ENCODE measurements at places on chromosomes 12 and 14.

- DNase-seq, result no peak
Measured at GRCh38 chr14:101477648-101478047, 83.6 kb upstream of the DIO3 start.

GRCh38 chr14:89618811-89619551 is 201.9 kb upstream of the FOXN3 start:
- DNase-seq, result no peak

DNA sequence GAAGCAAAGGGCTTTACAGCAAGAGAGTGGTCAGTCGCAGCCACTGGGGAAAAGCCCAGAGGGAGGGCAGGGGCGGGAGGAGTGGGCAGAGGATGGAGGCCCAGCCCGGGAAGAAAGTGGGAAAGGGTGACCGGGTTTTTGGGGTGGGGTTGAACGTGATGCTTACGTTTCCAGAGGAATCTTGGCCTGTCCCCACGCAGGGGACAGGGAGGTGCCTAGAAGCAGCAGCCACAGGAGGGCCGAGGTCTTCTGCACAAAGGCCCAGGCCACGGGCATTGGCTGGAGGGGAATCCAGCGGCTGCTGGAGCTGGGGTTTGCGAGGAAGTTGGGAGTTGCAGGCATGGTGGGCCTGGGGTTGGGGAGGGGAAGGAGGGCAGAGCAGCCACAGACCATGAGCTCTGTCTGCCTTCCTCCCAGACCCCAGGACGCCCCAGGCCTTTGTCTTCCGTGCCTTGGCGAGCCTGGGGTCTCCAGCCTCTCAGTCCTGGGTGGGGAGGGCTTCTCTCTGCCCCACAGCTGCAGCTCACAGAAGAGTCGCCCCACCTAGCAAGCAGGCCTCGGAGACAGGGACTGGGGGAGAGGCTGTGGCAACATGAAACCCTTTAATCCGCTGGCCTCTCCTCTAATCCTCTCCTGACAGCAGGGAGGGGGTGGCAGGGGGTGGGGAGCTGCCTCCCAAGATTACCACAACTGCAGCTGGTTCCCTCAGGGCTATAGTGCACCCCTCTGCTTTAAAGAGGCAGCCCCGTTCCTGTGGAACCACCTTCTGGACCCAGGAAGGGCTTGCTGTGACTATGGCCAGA is at the start of gene CACNA2D4:
TSS of gene CACNA2D4 (minus strand) at position 572 of the 803 bp plus-strand sequence. CDS start at position 393, 179 bp downstream.
- no peak for DNase-seq

DNA sequence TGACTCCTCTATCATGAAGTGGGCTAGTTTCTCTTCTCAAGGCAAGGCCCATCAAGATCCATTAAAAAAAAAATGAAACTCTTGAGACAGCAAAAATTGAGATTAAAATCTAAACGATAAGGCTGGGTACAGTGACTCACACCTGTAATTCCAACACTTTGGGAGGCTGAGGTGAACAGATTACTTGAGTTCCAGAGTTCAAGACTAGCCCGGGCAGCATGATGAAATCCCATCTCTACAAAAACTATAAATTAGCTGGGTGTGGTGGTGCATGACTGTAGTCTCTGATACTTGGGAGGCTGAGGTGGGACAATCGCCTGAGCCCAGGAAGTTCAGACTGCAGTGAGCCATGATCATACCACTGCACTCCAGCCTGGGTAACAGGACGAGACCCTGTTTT is 226.5 kb upstream of the SOX5 start:
- no peak for DNase-seq

DNA sequence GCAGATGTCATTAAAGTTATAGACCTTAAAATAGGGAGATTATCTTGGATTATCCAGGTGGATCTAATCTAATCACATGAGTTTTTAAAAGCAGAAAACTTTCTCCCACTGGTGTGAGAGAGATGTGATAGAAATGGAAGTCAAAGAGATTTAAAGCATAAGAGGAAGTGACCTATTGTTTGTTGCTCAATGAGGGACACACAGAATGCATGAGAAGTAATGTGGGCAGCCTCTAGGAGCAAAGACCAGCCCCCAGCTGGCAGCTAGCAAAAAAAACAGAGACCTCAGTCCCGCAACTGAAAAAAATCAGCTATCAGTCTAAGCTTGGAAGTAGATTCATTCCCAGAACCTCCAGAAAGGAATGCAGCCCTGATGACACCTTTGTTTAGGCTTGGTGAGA is 24.6 kb upstream of the ANP32D start:
- no peak for DNase-seq
